Stimulated activated CD4-positive, alpha-beta T cell treated with anti-CD3 and anti-CD28 coated beads, TNF-alpha, amount 100 ng/mL, for 48 hours (primary cell): ENCODE measurements at places on chromosomes 6 and 20.

DNA sequence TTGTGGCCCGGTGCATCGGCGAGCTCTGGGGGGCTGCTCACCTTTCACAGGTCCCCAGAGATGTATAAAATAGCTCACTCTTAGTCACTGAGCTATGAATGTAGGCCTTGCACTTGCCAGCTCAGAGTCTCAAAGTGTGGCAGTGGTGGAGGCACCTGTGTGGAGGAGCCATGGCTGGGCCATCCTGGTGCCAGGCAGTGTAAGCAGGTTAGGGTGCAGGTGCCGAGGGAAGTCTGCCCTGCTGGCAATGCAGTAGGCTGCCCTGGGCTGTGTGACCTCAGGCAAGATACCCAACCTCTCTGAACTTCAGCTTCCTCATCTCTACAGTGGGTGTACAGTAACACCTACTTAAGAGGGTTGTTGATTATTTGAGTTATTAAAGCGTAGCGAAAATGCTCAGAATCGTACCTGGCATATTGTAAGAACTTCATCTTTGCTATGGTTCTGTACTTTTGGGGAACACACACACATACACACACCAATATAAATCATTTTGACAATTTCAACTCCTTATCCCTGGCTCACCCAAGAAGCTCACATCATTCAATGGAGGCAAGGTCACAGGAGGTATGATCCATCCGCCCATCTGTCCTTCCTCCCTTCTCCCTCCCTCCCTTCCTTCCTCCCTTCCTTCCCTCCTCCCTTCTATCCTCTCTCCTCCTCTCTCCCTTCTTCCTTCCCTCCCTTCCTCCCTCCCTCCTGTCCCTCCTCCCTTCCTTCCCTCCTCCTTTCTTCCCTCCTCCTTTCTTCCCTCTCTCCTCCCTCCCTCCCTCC, 66.8 kb upstream of the STX16 start:
- DNase-seq = no peak

GRCh38 chr6:11637266-11637665, 99.7 kb downstream of the TMEM170B start:
- DNase-seq = no peak

- no peak for DNase-seq
Observed at GRCh38 chr6:130600880-130601341, 226.3 kb upstream of the SMLR1 start.

- DNase-seq = no peak
Observed at GRCh38 chr6:108716801-108717791, 131.1 kb upstream of the ARMC2 start.

DNA sequence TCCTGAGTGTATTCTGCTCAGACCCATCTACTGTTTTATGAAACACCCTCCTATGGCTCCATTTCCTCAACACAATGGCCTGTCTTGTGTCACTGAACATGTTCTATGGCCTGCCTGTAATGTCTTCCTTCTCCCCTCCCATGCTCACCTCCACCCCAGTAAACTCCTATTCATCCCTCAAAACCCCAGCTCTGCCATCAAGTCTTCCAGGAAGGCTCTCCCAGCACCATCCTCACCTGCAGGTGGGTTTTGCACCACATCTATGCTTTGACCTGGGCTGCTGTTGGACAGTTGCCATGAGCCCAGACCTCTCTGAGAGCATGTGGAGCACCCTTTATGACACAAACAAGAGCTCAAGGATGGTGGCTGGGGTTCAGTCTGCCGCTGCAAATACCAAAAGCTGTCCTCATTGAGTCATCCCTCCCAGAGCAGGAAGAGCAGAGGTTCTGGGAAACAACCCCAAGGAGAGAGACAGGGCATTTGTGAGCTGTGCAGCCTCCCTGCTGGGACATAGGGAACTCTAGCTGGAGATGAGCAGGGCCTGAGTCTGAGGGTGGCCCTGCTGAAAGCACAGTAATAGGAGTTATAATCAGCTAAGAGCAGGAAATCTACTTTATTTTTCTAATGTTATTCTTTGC, 93.8 kb upstream of the CD93 start:
- no peak for DNase-seq

GRCh38 chr6:48961781-48962415, 501.2 kb downstream of the MMUT start:
- no peak for DNase-seq

DNA sequence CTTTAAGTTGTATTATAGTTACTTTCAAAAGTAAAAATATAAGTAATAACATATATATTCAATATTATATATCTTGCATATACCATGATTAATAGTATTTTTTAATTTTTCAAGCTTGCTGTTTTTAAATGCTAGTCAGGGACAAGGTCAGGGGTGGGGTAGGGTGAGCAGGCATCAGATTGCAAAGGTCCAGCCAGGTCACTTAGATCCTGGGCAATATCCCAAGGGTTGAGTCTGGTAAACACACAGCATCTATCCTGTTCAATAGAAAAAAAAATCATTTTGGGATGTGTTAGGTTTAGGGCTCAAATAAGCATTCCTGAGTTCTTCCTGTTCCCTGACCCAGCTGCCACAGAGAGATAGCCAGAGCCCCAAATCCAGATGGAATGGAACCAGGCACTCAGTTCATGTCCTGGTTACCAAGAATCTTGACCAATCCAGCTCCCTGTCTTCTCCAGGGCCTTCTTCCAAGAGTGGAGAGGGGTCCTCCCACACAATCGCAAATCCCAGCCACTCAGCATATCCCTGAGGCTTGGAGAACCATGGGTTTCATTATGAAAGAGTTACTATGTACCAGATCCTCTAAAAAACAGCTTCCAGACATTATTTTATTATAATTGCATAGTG, 134.9 kb upstream of the TOP1 start:
- no peak for DNase-seq

GRCh38 chr20:46992640-46993035, 98.0 kb downstream of the EYA2 start:
- no peak for DNase-seq

GRCh38 chr6:14399635-14400034, 282.1 kb downstream of the CD83 start:
- no peak for DNase-seq

GRCh38 chr6:47306887-47307286, 2.8 kb downstream of the TNFRSF21 start:
- no peak for DNase-seq

DNA sequence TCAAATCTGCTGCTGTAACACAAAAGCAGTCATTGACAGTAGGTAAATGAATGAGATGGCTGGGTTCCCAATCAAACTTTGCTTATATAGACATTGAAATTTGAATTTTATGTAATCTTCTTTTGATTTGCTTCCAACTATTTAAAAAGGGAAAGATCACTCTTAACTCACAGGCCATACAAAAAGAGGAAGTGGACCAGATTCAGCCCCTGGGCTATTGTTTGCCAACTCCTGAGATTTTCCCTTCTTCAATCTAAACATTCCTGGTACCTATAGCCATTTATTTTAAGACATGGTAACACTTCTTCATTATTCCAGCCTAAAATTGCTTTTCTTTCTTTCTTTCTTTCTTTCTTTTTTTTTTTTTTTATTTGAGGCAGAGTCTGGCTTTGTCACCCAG, 260.6 kb downstream of the TFAP2A start:
- no peak for DNase-seq

DNA sequence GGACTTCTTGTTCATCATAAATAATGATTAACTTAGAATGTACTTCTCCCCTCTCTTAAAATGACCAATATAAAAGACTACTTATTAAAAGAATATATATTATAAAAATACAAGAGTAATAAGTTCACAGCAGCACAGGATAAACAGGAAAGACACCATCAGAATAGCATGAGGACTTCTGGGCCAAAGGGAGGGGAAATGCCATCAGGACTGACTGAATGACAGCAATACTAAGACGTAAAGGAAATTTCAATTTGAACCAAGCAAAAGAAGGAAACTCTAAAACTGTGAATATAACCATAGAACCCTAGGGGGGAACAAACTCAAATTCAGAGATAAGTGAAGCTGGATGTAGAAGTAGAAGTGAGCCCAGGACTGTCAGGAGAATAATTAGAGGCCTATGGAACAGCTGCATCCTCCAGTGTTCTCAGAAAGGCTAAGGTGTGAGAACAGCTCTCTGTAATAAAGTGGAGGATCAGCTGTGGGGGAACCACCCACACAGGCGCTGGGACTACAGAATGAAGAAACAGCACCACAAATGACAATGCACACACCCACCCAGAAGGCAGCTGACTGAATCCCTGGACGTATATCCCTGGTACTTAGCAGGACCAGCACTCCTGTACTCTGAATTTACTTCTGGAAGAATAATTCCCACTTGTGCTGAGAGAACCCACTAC, 37.8 kb downstream of the ZHX3 start:
- DNase-seq = no peak

DNA sequence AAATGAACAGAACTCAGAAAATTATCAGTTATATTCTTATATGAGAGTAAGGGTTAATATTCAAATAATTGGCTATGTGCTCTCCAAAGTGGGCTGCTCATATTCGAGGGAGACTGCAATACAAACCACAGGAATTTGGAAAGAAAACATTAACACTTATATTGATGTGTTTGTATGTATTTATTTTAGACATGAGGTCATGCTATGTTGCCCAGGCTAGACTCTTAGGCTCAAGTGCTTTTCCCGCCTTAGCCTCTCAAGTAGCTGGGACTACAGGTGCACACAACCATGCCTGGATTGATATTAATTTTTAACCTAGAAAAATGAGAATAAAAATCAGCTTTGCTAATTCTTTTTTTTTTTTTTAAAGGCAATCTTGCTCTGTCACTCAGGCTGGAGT, 35.0 kb downstream of the BTBD9 start:
- no peak for DNase-seq

DNA sequence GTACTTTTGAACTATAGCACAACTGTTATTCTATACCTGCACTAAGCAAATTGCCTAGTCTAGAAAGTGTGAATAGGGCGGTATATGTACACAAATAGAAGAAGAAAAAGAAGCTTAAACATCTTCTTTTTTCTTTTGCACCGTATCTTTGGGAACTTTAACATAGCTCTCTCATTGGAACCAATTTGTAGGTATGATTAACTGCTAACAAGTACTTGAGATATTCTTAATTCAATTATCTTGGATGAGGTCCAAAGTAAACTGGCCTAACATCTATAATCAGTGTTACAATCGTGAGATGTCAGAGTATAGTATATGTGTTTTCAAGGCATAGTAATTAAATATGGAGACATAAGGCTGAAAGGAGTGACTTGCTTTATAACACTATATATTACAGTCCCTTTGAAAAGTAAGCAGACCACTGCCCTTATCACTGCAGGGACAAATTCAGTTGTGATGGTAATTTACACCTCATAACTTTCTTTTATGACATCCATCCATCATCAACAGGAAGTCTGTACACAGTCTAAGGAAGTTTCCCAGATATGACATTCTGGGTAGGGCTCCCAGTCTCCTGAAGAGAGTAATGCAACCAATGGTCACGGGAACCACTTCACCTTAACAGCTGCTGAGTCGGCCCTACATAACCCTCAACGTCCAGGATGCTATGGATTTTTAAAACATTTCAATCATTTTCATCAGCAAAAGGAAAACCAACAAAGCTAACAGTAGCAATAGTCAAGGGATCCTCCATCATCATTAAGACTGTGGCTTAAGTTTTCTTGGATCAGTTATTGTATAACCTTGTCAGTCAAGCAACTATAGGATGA, 37.6 kb downstream of the NKAIN2 start:
- no peak for DNase-seq

GRCh38 chr20:50385733-50386640, 124.2 kb upstream of the PTPN1 start:
- no peak for DNase-seq

DNA sequence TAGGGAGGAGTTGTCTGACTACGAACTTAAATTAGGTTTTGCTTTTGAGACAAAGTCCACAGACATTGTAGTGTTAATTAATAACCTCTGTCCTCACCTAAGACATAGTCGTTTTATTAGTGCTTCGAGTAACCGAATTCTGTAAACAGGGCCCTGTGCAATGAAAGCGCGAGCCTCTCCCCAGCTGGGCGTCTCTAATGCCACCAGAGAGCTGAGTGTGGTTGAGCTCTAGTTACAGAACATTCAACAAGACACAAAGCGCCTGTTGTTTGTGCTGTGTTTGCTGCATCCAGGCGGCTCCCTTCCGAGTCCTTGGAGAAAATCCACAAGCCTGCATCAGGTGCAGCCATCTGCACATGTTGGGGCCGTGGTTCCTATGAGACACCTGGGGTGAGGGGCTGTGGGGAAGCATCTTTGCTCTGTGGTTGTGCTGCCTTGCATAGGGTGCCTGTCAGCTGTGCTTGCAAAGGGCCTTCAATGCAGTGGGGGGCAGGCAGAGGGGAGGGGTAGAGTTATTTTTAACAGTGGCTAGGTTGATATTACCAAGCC, 63.9 kb downstream of the CD164 start:
- no peak for DNase-seq

- DNase-seq = no peak
Observed at GRCh38 chr6:43520097-43520496, 3.2 kb downstream of the POLR1C start.

- DNase-seq = no peak
Observed at GRCh38 chr6:119470893-119471542, 121.5 kb upstream of the MAN1A1 start.

DNA sequence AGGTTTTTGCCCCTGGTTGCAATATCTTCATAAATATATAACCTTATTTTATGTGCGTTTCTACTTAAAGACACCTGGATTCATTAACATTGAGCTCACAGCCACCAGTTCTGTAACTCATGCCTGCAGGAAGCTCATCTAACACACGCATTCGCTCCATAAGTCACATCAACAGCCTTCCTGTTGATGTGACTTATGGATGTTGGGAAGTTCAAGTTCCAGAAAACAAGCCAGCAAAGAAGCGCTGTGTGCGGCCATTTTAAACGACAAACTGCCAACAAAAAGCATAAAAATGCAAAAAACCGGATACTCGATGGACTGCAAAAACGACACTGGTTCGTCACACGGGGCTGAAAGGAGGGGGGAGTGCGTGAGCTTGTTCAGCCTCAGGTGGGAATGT, 77.9 kb upstream of the NFATC2 start:
- no peak for DNase-seq

DNA sequence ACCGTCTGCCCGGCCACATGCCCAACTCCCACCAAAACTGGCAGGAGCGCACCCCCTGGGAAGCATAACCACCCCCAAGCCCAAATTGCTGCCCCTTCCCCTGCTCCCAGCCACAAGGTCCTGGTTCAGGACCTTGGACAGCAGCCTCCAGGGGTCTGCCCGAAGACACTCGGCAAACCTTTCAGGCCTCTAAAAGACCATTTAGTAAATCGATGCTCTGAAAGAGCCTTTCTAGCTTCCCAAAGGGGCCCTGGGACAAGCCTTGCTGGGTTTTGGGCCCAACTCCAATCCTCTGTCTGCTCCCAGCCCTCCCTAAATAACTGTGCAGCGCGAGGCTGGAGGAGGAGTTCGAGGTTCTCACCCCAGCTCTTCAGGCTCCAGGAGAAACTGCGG, 30.5 kb downstream of the GRM4 start:
- DNase-seq = no peak
